ENCODE measurements at places on chromosomes 3 and 15.

DNA sequence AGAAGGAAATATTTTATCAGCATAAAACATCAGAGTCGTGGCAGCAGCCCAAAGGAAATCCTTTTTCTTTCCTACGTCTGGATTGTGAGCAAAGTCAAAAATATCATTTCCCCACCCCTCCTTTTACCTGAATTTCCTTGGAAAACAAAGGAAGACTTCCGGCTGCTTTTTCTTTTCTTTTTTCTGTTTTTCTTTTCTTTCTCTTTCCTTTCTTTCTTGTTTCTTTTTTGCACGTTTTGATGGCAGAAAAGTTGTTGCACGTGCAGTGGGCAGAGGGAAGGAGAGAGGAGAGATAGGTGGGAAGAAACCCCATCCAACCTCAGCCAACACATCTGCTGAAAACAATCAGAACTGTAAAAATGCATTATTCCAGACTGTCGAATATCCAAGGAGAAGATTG, 544 bp upstream of the MYO1E start:
- no peak for DNase-seq

DNA sequence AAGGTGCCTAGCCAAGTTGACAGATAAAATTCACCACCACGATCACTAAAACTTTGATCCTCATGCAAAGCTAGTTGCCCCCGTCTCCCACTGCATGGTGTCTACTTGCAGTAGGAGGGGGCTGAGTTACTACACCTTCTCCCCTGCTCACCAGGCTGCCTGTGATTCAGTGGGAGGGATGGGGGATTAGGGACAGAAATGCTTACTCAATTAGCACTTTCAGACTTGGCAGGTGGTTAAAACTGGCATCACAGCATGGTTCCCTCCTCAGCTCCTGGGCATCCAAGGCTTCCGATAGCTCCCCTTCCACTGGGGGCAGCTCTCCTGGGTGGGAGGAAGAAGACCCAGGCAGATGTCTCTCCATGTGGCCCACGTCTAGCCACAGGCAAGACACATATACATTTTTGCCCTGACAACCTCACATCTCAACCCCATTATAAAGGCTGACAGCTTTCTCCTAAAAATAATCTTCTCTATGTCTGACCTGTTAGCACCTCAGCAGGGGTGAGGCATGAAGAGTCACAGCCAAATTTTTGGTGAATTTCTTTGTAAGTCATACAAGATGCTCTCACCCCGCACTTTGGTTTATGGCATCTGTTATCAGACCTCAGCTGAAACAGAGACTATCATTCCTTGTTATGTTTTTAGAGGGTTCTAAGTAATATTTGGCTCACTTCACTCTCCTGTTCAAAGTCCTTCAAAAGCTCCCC, 369.0 kb downstream of the SV2B start:
- DNase-seq: no peak

DNA sequence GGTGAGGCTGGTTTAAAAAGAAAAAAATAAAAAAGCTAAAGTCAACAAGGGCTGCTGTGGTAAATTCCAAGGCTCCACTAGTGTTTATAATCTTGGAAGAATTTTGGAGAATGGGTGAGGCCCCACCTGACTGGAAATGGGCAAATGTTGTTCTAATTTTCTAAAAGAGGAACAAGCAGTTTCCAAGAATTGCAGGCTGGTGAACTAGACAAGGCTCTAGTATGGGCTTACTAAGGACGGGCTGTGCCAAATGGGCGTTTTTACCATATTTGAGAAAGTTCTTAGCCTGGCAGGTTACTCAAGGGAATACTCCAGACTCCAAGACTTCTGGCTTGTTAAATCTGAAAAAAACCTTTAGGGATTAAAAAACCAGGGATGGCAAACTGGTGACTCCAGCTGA, 67.0 kb upstream of the ABHD2 start:
- no peak for DNase-seq

- DNase-seq: no peak
Observed at GRCh38 chr3:139870000-139870675, 64.8 kb upstream of the CLSTN2 start.

DNA sequence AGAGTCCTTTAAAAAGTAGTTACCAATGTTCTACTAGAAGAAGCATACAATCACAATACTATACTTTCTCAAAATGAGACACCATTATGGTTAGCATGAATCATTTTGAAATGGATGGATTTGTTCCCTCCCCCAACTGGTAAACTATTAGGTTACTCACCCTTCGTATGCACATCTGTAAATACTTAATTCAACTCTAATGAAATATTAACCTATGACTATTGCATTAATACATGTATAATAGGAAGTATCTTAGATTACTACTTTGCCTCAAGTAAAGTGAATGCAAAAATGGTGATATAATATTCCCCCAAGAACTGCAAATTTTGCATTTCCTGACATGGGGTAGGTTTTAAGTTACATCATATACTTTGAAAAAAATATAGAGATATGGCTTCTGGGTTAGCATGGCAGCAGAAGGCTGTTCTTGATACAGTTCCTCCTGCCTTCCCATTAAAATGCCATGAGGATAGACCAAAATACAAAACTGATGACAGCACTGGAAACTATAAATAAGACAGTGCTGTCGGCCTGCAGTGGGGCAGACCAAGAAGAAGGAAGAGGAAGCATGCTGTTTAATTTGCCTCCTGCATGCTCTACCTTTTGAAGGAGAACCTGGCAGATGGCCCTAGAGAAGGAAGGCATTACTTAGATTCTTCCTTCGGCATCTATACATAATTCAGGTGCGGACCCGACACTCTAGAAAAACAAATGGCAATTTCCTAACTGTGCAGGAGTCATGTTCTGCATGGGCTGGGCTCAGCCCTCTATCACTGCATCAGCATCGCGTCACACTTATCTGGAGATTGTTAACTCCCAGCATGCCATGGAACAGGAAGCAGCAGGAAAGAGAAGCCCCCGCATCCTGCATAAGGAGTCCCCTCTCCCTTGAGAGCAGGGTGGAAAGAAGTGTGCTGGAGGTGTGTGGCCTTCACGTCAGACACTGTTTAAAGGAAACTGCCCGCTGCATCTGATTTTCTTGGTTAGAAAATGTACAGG, 41.8 kb upstream of the NEO1 start:
- no peak for DNase-seq

DNA sequence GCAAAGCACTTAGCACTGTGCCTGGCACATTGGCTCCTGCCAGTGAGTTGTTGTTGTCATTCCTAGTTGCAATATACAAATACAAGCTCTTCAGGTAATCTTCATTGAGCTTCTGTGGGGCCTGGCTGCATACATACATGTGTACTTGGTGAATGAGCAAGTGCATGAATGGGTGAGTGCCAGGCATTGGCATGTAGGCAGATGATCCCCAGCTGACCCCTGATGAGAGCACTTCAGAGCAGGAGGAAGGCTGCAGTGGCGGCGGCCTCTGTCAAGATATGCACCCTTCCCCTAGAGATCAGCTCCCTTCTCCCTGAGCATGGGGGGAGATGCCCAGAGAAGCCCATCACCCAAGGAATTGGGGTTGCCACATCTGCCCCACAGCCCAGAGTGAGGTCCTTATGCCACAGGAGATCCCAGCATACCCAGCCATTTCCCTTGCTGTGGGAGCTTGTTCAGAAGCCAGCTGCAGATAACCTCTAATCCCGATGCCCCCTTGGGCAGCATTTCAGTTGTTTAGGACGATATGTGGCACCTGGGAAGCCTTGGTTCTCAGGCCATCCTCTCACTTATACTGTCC, 8.8 kb downstream of the CACNA2D3 start:
- DNase-seq: no peak

GRCh38 chr3:127064391-127065137, 81.6 kb downstream of the PLXNA1 start:
- DNase-seq: no peak

- DNase-seq: no peak
Observed at GRCh38 chr3:127093312-127093711, 99.6 kb upstream of the PRR23E start.

- DNase-seq: no peak
Observed at GRCh38 chr15:41836713-41837454, 1.8 kb upstream of the PLA2G4B start.

DNA sequence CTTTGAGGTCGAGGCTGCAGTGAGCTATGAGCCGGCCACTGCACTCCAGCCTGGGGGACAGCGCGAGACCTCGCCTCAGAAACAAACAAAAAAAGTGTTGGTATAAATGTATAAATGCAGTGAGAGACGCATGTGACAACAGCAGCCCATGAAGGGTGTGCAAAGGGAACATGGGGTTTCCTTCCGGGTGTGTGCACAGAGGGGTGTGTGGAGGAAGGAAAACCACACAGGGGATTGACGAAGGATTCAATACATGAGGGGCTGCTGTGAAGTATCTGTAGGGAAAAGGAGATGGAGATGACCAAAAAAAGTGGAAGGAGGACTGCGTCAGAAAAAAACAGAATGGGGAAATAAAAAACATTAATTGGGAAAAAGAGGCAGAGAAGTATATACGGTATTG, 1.1 kb downstream of the MTFMT start:
- no peak for DNase-seq

- DNase-seq: no peak
Observed at GRCh38 chr15:78084449-78084750, 6.9 kb upstream of the TBC1D2B start.

DNA sequence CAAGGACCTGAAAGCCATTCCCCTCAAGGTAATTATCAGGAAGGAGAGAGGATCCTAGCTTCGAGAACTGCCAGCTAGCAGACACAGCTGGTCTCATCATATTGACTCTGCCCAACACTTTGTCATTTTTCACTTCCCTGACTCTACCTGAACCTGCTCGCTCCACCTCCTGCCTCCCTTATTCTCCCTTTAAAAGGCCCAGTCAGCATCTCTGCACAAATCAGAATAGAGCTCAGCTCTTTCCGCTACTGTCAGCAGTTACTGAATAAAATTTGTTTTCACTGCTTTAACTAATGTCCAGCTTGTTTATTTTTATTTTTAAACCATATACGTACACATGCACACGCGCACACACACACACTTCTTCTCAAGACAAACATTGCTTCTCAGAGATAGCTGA, 57.2 kb upstream of the MCF2L2 start:
- no peak for DNase-seq

GRCh38 chr3:194130807-194131589, 5.0 kb upstream of the HES1 start:
- no peak for DNase-seq

GRCh38 chr15:37765786-37766185, 168.7 kb upstream of the TMCO5A start:
- no peak for DNase-seq

GRCh38 chr3:172228036-172228415, 188.6 kb downstream of the FNDC3B start:
- DNase-seq: no peak

DNA sequence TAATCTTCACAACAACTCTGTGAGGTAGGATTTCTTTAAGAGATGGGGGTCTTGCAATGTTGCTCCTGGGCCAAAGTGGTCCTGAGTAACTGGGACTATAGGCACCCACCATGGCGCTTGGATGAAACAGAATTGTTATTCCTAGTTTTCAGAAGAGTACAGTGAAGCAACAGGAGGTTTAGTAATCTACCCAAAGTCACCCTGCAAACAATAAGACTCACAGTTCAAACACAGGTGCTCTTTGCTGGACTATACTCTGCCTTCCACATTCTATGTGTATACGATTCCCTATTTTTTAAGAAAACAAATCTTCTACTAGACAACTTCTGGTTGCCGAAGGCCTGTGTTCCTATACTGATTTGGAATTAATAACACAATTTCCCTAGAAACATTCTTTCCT, 8.1 kb downstream of the C3orf70 start:
- no peak for DNase-seq

Data from stimulated activated CD4-positive, alpha-beta T cell treated with anti-CD3 and anti-CD28 coated beads, Interleukin-2, amount 100 ng/mL, for 4 hours (primary cell).